ENCODE measurements at places on chromosomes 1 and 21.
A peak's percentile ranks its signal among the peaks of the same experiment; 100 is the strongest.

- no peaks in the 10 kb centered on the region for H3K27me3 ChIP-seq
- no peak for DNase-seq
- H3K4me3 ChIP-seq, result no peak overlapping the region
- H3K27ac ChIP-seq, result no peak overlapping the region
- no peaks in the 10 kb centered on the region for H3K36me3 ChIP-seq
Measured at GRCh38 chr1:101185421-101185820, 51.4 kb upstream of the S1PR1 start.

DNA sequence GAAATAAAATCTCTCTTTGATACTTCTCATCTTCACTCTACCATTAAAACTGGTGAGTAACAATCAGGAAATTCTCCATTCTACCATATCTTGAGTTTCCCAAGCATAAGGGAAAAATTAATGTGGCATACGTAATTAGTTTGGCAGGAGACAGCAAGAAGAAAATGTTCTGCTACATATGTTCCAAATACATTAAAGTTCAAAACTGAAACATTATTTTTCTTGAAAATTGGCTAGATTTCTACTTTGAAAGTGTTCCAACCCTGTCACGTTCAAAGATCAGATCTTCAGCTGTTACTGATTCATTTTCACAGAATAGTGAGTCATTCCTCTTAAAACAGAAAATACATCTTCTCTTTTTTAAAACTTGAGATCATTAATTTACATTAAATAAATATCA, 48.5 kb downstream of the PIGK start:
- H3K4me1 ChIP-seq, result no peaks in the 10 kb centered on the region
- no peak overlapping the region for H3K4me3 ChIP-seq
- H3K27me3 ChIP-seq, result no peaks in the 10 kb centered on the region
- no peak overlapping the region for H3K27ac ChIP-seq

DNA sequence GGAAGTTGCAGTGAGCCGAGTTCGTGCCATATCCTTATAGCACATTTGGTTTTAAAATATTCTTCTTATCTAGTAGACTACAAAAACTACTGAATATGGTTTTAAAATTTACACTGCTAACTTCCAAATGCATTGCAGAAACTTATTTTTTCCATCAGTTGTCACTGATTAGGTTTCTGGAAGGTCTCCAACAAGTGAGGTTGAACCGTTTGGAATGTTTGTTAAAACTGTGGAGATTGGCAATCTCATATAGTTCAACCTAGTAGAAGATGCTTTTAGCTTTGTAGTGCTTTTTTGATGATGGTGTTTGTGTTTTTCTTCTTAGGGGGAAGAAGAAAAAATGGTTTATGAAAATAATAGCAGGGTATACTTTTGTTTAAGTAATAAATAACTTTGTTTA, 12.9 kb downstream of the CENPF start:
- H3K4me1 ChIP-seq, result no peaks in the 10 kb centered on the region
- no peak overlapping the region for H3K27ac ChIP-seq
- H3K36me3 ChIP-seq, result no peaks in the 10 kb centered on the region
- no peak overlapping the region for H3K4me3 ChIP-seq
- DNase-seq, result no peak
- H3K27me3 ChIP-seq, result no peaks in the 10 kb centered on the region

DNA sequence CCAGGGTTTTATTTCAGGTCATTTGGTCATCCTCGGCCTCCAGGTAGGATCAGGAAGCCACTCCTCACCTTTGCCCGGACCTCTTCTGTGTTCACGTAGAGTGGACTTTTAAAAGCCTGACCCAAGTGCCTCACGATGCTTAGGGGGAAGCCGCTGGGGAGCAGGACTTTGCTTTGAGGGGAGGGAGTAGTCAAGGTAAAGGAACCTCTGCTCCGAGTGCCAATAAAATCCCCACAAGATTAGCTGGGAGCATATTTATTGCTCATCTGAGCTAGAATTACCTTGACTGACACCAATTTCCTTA, 603 bp upstream of the DHRS3 start:
- no peak for DNase-seq
- no peaks in the 10 kb centered on the region for H3K36me3 ChIP-seq
- H3K27ac ChIP-seq, result peak overlapping the region; percentile 95
- peak overlapping the region; percentile 87 for H3K4me3 ChIP-seq
- peaks cover 60% of the 10 kb centered on the region for H3K4me1 ChIP-seq
- no peaks in the 10 kb centered on the region for H3K27me3 ChIP-seq

GRCh38 chr1:182996816-182997215, 26.4 kb upstream of the LAMC1 start:
- no peaks in the 10 kb centered on the region for H3K27me3 ChIP-seq
- no peak overlapping the region for H3K4me3 ChIP-seq
- no peaks in the 10 kb centered on the region for H3K36me3 ChIP-seq
- no peak overlapping the region for H3K27ac ChIP-seq
- no peak for DNase-seq
- no peaks in the 10 kb centered on the region for H3K4me1 ChIP-seq

- no peaks in the 10 kb centered on the region for H3K27me3 ChIP-seq
- H3K4me3 ChIP-seq, result no peak overlapping the region
- DNase-seq, result no peak
- no peak overlapping the region for H3K27ac ChIP-seq
Measured at GRCh38 chr1:181166377-181167196, 78.1 kb downstream of the IER5 start.

GRCh38 chr21:32448803-32449594, 36.5 kb downstream of the EVA1C start:
- DNase-seq, result no peak
- no peak overlapping the region for H3K4me3 ChIP-seq
- peaks cover 5% of the 10 kb centered on the region for H3K36me3 ChIP-seq
- no peaks in the 10 kb centered on the region for H3K27me3 ChIP-seq

DNA sequence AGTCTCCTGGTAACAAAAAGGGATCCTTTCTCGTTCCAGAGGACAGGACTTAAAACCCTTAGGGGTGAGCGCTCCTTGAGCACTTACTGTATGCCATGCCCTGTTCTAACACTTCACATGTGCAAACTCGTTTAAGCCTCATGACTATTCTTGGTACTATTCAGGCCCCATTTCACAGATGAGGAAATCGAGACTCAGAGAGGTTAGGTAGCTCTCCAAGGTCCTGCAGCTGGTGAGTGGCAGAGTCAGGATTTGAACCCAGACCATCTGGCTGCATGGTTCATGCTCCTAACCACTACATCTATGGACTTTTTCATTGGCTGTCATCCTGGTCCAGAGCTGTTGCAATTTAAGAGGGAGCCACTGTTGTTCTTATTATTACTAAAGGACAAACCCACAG, 46.7 kb upstream of the WNT4 start:
- no peak for DNase-seq
- H3K4me3 ChIP-seq, result no peak overlapping the region
- H3K27me3 ChIP-seq, result no peaks in the 10 kb centered on the region

DNA sequence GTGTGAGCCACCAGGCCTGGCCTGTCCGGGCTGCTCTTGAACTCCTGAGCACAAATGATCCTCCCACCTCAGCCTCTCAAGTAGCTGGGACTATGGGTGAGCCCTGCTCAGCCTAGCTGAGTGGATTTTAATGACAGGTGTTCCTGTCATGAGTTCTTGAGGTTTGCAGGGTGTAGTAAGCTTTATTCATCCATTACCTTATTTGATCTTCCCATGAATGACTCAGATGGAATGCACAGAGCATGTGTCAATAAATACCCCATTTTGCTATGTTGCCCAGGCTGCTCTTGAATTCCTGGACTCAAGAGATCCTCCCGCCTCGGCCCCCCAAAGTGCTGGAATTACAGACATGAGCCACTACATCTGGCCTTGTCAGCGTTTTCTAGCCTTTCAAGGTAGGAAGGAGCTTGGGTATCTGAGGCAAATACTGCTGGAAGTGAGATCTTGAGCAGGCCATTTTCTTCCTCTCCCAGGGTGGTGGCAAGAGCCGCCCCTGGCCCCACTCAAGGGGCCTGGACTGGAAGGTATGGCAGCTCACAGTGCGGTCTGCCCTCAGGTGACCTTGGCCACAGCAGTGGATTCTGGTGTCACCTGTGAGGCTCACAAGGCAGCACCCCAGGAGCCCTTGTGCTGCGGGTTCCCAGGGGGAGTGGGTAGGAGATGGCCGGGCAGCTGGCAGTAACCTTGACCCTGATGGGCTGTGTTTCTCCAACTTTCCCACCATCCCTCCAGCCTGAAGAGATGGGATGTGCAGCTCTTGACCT, 20.0 kb downstream of the PIK3CD start:
- H3K27ac ChIP-seq, result no peak overlapping the region
- no peaks in the 10 kb centered on the region for H3K36me3 ChIP-seq
- H3K4me1 ChIP-seq, result no peaks in the 10 kb centered on the region
- H3K4me3 ChIP-seq, result no peak overlapping the region

- no peak overlapping the region for H3K4me3 ChIP-seq
- no peak overlapping the region for H3K27ac ChIP-seq
- peaks cover 79% of the 10 kb centered on the region for H3K4me1 ChIP-seq
- H3K27me3 ChIP-seq, result no peaks in the 10 kb centered on the region
- DNase-seq, result no peak
Measured at GRCh38 chr1:42691157-42691498, 8.9 kb downstream of the YBX1 start.

DNA sequence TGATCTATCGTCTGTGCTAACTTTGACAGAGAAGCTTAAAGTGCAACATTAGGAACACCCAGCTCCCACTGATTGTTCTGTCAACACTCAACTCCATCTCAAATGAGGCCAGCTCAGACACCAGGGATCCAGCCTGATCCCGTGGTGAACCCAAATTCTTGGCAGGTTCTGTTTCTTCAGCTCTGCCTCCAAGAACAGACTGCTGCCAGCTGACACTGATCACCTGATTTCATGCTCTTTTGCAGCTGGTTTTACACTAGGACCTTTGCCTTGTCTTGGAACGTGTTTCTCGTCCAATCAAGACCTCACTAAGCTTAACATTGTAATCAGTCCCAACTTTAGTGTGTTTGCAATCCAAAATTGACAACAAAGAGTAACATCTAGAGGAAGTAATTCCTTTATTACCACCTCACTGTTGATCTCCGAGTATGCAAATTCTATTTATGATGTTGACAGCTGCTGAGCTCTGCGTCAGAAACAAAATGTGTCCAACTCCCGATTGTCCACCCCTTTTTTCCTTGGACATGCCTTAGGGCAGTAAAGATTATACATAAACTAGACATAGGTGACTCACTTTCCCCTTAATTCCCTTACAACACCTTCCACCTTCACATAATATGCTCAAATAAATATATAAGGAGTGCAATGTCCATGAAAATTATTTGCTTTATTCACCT, 1.6 kb upstream of the HYI start:
- H3K36me3 ChIP-seq, result peaks cover 12% of the 10 kb centered on the region
- no peak overlapping the region for H3K4me3 ChIP-seq
- no peak overlapping the region for H3K27ac ChIP-seq

DNA sequence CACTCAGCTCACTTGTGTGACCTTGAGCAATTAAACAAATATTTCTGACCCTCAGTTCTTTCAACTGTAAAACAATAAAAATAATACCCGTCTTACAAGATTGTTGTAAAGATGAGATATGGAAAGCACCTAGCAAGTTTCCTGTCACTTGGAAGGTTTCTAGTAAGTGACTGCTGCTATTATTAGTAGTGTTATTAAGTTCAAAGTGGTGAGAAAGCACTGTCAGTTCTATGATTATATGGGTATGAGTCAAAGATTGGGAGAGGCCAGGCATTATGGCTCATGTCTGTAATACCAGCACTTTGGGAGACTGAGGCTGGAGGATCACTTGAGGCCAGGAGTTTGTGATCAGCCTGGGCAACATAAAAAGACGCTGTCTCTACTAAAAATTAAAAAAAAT, 145.4 kb downstream of the C1orf21 start:
- H3K27ac ChIP-seq, result peak overlapping the region; percentile 87
- no peaks in the 10 kb centered on the region for H3K27me3 ChIP-seq
- no peak for DNase-seq
- H3K36me3 ChIP-seq, result no peaks in the 10 kb centered on the region
- H3K4me3 ChIP-seq, result no peak overlapping the region
- peaks cover 64% of the 10 kb centered on the region for H3K4me1 ChIP-seq

DNA sequence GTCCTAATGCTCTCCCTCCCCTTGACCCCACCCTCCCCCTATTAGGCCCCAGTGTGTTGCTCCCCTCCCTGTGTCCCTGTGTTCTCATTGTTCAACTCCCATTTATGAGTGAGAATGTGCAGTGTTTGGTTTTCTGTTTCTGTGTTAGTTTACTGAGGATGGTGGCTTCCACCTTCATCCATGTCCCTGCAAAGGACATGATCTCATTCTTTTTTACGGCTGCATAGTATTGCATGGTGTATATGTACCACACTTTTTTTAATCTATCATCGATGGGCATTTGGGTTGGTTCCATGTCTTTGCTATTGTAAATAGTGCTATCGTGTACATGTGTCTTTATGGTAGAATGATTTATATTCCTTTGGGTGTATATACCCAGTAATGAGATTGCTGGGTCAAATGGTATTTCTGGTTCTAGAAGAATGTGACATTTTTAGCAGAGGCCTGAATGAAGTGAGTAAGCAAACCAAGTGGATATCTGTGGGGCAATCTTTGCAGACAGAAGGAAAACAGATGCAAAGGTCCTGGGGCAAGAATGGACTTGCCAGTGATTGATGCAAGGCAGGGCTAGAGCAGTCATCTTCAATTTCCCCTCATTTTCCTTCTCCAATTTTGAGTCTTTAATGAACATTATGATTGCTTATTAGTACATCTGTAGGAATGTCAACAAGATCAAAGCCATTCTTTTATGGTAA, 50.2 kb downstream of the UBE4B start:
- no peaks in the 10 kb centered on the region for H3K36me3 ChIP-seq
- peaks cover 25% of the 10 kb centered on the region for H3K4me1 ChIP-seq
- H3K27me3 ChIP-seq, result no peaks in the 10 kb centered on the region

DNA sequence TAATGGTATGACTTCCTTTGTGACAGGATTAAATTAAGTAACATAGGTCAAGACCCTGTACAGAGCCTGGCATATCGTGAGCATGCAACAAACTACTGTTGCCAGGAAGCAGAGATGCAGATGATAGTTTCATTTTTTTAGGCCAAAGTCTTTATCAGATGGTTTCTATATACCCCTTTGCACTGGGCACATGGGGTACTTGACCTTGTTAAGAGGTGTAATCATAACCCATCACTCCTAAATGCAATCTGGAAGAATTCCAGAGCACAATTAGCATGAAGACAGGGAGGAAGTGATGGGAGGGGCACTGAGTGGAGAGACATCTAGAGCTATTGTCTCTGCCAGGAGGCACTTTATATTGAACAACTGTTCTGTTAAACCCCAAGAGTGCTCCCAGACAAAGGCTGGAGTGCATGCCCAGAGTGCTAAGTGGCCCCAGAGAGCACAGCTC, 22.1 kb downstream of the ZBTB17 start:
- H3K27me3 ChIP-seq, result no peaks in the 10 kb centered on the region
- no peak overlapping the region for H3K4me3 ChIP-seq
- no peak for DNase-seq

DNA sequence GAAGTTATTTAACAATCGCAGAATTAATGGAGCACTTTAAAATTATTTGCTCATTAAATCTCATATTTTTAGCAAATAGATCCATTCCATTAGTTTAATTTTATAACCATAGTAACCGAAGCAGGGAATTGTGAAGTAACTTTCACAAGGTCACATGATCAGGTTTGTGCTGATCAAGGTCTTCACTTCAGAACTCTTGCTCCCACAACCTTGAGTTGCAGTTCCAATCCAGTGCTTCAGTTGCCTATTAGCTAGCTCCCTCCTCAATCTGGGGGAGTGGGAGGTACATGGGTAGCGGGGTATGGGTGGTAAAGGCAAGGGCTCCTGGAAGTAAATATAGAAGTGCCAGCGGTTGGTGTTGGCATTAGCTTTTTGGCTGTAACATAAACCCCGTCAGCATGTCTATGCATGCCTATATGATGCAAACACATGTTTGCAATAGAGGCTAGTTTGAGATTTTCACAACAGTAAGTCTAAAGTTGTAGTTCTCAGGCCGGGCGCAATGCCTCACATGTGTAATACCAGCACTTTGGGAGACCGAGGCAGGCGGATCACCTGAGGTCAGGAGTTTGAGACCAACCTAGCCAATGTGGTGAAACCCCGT, 5.8 kb downstream of the ATP5IF1 start:
- no peaks in the 10 kb centered on the region for H3K27me3 ChIP-seq
- no peaks in the 10 kb centered on the region for H3K36me3 ChIP-seq
- H3K4me1 ChIP-seq, result peaks cover 16% of the 10 kb centered on the region
- no peak overlapping the region for H3K27ac ChIP-seq
